Activated naive CD4-positive, alpha-beta T cell (primary cell): ENCODE measurements at places on chromosomes 3 and 15.

- DNase-seq = no peak
These were observed 651.7 kb upstream of the CCDC54 start for GRCh38 chr3:106725566-106725965.

DNA sequence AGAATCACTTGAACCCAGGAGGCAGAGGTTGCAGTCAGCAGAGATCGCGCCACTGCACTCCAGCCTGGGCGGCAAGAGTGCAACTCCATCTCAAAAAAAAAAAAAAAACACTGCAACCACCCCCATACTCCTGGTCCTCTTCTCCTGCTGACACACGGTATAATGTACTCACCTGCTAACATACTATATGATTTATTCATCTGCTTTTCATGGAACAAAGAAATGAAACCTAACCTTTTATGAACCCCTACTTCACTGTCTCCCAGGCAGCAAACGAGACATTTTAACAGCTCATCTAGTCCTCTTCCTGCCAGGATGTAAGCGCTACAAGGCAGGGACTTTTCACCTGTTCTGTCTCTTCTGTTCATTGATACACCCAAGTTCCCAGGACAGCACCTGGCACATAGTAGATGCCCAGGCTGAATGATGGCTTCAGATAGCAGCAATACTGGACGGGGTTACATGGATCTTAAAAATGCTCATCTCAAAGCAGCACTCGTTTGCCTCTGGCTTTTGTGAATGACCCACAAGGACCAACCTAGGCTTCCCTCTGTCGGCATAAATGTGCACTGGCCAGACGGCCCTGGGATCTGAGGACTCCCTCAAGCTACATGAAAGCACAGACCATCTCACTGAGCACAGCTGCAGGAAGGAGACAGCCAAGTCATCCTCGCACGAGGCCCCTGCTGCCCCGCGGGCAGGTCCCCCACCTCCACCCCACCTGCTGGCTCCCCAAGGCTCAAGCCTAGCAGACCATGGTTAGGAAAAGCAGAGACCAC is 20.3 kb downstream of the XXYLT1 start:
- DNase-seq = no peak

DNA sequence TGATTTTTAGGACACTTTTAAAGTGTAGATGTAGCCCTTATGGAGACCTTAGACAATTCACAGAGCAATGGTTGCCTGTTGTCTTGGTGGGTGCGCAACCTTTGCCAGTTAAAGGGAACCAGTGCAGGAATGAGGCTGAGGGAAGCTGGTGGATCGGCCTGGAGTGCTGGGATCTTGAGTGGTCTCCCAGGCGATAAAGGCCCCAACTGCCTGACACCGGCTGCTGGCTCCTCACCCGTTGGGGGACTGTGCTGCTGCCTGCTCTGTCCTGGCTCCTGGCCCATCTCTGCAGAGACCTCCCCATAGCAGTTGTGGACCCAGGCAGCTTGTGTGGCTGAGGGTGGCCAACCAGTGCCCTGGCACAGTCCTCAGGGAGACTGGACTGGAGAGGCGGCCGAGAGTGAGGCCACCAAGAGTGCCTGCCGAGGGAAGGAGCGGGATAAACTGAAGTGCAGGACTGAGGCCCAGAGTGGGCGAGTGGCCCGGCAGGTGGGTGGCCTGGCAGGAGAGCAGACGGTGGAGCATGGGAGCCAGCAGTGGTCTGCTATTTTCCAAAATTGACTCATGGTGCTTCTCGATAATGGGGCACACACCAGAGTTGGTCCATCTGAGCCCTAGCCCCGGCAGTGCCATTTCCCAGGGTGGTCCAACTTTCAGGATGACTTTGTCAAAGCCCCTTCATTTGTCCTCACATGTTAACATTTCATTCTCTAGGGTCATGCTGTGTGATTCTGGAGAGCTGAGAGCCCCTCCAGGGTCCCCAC is 2.1 kb downstream of the ALDH1A3 start:
- no peak for DNase-seq

- no peak for DNase-seq
These were observed 94.6 kb upstream of the PLXNA1 start for GRCh38 chr3:126888186-126888760.

DNA sequence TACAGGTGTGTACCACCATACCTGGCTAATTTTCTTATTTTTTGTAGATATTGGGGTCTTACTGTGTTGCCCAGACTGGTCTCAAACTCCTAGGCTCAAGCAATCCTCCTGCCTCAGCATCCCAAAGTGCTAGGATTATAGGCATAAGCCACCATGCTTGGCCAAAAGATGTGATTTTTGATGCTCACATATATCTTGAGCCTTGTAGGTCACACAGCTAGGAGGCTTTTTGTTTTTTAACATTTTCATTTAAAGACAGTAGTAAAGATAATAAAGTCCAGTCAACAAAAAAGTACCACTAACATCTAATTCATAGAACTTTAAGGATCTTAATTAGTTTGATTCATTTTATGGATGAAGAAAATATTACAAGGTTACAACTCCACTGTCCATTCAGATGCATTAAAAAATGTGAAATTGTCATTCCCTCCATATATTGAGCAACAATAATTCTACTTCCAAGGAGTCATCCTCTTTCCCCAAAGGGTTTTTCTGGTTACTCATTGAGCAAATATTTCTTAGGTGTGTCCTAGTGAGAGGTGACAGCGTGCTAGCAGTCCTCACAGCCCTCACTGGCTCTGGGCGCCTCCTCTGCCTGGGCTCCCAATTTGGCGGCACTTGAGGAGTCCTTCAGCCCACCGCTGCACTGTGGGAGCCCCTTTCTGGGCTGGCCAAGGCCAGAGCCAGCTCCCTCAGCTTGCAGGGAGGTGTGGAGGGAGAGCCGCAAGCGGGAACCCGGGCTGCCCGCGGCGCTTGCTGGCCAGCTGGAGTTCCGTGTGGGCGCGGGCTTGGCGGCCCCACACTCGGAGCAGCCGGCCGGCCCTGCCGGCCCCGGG is 8.3 kb upstream of the TASOR start:
- no peak for DNase-seq

- DNase-seq = peak; percentile 38
These were observed 15.4 kb upstream of the CSPG4 start for GRCh38 chr15:75727851-75728715.

GRCh38 chr15:62402687-62403086 is 237.6 kb upstream of the C2CD4B start:
- no peak for DNase-seq

DNA sequence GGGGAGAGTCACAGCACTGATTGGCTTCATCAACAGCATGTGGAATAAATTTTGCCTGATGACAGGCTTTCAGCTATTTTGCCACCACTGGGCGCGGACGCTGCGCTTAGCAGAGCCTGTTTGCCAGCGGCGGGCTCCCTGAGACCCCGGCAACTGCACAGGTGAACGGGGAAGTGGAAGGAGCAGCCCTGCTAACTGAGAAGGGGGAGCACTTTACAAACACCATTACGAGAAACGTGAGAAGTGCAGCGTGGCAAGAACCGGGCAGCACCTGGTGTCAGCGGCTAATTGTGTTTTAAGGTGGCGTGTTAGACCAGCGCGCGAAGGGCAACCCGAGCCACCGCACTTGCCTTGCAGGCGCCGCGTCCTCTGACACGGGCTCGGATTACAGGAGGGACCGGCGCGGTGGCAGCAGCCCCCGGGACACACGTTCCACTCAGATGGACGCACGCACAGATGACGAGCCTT is 307.8 kb upstream of the ARRDC4 start:
- DNase-seq = no peak

- no peak for DNase-seq
These were observed 21.3 kb downstream of the HOMER2 start for GRCh38 chr15:82931221-82931620.

- DNase-seq = no peak
These were observed 334.0 kb upstream of the KCNMB2 start for GRCh38 chr3:178202194-178202593.

DNA sequence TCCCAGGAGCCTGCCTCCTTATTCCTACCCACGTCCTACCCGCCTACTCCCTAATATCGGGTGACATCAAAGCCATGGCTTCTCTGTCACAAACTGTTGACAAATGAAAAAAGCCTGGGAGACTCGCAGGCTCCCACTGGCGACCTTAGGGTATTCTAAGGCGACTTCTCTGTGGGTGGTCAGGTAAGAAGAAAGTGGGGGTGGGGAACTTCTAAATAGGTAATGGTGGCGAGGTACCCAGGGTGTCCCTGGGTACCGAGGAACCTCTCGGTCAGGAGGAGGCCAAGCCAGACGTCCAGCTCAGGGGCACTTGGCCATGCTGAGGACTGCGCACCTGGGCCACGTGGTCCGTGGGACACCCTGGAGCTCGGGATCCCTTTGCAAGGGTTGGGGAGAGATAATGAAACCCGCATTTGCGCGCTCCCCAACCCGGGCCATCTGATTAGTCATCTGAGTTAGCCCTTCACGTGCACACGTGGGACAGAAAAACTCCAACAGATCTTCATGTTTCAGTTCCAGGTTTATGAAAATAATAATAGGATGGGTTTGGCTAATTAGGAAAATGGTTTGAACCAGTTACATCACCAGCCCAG is 78.2 kb downstream of the NR2F2 start:
- no peak for DNase-seq

GRCh38 chr3:10574101-10574620 is 68.8 kb upstream of the ATP2B2 start:
- DNase-seq = no peak

DNA sequence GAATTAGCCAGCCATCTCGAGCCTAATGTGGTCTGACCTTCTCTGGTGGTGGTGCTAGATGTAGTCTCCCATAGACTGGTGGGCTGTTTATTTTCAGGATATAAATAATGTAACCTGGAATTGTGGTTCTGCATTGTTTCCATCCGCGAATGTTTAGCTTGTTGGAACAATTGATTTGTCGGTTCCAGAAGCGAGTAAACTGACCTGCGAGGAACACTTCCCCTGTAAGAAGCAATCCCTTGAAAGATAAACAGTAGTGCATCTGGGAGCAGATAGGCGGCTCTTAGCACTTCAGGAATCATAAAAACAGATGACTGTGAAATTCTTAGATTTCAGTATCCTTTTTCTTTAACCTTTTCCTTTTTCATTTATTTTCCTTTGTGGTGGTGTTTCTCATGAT is 157.8 kb downstream of the GHSR start:
- no peak for DNase-seq

GRCh38 chr3:102553876-102554275 is 119.1 kb downstream of the ZPLD1 start:
- no peak for DNase-seq

DNA sequence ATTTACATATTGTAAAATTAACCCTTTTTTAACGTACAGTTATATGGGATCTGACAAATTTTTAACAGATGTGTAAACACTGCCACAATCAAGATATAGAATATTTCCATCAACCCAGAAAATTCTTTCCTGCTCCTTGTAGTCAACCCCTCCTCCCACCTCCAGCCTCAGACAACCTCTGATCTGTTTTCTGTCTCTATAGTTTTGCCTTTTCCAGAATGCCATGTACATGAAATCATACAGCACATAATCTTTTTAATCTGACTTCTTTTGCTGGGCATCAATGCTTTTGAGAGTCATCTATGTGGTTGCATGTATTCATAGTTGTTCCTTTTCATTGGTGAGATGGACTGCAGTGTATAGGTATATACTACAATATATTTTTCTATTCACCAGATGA is 153.0 kb downstream of the SMAD6 start:
- no peak for DNase-seq

- no peak for DNase-seq
These were observed 104.3 kb upstream of the RNU6-1 start for GRCh38 chr15:67944010-67944641.

- DNase-seq = no peak
These were observed 36.7 kb upstream of the BDH1 start for GRCh38 chr3:197592361-197593045.
